Inflammatory macrophage treated with lipopolysaccharide for 4 hours (primary cell): ENCODE measurements at places on chromosomes 12 and 14.

DNA sequence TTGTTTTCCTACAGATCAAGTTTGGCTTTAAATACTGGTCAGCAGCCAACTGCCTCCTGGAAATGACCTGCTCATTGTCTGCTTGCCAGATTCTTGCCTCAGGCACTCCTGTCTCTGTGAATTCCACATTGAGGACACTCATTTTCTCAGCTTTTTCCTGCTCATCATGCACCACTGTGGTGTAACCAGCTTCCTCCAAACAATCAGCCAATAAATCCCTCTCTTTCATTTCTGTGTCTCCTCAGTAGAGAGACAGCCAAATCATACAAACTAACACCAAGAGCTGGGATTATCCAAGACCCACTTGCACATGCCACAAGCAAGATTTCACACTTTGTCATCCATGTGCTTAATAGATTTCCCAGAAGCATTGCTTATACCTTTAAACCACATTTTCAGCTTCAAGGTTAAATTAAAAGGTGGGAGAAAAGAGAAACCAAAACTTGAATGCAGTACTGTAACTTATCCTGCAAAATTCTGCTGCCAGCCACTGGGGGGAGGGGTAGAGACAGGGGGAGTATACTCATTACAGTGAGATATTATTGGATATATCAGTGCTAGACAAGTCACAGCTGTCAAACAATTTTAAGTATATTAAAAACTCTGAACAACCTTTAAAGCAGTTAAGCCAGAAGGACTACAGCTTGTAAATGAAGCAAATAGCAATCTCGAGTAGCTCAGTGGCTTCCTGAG, 105.0 kb downstream of the PPP2R5E start:
- DNase-seq = peak; percentile 85

DNA sequence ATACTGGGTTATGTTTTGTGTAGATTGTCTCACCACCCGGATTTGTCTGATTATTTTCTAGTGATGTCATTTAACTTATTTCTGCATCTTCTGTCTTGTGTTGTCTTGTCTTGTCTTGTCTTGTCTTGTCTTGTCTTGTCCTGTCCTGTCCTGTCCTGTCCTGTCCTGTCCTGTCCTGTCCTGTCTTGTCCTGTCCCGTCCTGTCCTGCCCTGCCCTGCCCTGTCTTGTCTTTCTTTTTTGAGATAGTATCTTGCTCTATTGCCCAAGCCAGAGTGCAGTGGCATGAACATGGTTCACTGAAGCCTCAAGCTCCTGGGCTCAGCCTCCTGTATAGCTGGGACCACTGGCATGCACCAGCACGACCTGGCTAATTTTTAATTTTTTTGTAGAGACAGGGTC, 25.6 kb downstream of the DERA start:
- no peak for DNase-seq

GRCh38 chr14:59057551-59057950, 130.9 kb upstream of the DAAM1 start:
- DNase-seq = no peak

GRCh38 chr12:52918351-52918750, 13.5 kb upstream of the KRT8 start:
- no peak for DNase-seq

GRCh38 chr14:85599939-85600338, 70.0 kb downstream of the FLRT2 start:
- peak; percentile 97 for DNase-seq

DNA sequence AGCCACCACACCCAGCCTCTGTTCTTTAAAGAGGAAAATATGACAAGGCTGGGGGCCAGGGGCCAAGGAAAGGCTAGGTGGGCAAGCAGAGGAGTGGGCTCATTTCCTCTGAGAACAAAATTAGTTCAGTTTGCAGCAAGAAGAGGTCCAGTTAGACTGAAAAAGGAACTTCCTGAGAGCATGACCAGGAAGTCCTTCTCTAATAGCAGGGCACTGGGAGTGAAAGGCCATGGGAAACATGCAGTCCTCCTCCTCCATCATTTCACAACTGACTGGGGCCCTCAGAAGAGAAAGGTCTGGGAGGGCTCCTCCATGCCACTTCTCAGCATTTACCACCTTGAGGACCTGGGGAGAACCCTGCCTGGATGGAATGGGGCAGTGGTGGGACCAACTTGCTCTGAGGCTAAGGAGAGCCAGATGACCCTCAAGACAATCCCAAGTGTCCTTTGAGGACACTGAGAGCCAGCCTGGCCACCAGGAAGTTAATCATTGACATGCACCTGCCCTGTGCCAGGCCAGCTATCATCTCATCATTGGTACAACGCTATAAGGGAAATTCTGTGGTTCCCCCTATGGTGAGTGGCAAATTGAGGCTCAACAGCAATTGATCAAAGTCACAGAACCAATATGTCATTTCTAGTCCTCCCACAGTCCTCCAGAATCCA, 2.0 kb downstream of the AQP2 start:
- peak; percentile 70 for DNase-seq

- no peak for DNase-seq
These were observed 78.7 kb downstream of the FZD10 start for GRCh38 chr12:130240831-130241590.

DNA sequence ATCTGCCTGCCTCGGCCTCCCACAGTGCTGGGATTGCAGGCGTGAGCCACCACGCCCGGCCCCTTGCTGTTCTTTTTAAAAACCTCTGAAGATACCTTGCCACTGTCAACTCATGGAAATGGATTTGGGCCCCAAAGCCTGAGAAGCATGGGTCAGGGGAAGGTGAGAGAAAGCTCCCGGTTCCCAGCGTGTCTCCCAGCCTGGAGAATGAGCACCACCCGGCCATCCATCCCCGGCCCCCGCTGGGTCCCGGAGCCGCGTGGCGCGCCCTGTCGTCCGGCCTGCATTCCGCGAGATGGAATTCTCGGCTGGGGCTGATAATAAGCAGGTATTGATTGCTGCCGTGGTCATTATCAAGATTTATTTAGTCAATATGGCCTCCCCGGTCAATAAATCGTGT, 126.5 kb upstream of the MYL2 start:
- DNase-seq = no peak

- DNase-seq = peak; percentile 6
These were observed 1.2 kb downstream of the GSC start for GRCh38 chr14:94768521-94769390.

- no peak for DNase-seq
These were observed 7.3 kb downstream of the KRT79 start for GRCh38 chr12:52826611-52827498.

DNA sequence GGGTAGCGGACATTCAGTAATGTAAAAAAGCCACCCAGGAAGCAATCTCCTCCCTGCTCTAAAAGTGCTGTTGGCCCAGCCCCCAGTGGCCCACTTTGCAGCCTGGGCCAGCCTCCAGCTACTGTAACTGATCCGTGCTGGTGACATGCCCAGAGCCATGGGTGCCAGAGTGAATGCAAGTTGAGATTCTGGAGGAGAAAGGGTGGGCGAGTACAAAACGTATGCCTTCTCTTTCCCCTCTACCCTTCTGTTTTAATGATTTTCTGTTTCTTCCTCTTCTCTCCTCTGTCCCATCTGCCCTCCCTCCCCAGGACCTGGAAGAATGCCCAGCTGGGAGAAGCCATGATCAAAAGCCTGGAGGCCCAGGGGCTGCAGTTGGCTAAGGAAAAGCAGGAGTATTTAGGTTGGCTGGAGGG, 16.9 kb downstream of the PLEKHD1 start:
- no peak for DNase-seq

- DNase-seq = peak; percentile 88
These were observed 8.6 kb downstream of the SLC25A29 start for GRCh38 chr14:100297320-100298300.

DNA sequence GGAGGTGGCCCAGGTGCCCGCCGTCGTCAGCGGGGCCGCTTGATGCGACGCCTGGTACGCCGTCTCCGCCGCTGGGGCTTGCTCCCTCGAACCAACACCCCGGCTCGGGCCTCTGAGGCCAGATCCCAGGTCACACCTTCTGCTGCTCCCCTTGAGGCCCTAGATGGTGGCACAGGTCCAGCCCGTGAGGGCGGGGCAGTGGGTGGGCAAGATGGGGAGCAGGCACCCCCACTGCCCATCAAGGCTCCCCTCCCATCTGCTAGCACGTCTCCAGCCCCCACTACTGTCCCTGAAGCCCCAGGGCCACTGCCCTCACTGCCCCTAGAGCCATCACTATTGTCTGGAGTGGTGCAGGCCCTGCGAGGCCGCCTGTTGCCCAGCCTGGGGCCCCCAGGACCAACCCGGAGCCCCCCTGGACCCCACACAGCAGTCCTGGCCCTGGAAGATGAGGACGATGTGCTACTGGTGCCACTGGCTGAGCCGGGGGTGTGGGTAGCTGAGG, 5.5 kb downstream of the LRP10 start:
- no peak for DNase-seq

DNA sequence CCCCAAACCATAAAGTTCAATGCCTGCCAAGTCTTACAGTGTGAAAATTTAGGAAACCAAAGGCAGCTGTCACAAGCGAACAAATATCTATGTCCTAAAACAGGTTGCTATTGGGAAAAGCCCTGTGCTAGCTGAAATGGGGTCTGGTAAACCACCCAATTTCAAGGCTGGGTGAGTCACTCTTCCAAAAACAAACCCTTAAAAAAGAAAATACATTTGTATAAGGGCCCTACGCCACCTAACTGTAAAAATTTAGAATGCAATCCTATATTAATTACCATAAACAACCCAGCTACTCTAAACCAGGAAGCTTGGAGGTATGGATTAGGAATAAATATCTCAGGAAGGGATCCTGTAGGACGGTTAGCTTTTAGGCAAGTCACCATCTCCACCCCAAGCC, 32.1 kb downstream of the PRMT8 start:
- no peak for DNase-seq

- no peak for DNase-seq
These were observed 2.2 kb upstream of the DAAM1 start for GRCh38 chr14:59186306-59186705.

DNA sequence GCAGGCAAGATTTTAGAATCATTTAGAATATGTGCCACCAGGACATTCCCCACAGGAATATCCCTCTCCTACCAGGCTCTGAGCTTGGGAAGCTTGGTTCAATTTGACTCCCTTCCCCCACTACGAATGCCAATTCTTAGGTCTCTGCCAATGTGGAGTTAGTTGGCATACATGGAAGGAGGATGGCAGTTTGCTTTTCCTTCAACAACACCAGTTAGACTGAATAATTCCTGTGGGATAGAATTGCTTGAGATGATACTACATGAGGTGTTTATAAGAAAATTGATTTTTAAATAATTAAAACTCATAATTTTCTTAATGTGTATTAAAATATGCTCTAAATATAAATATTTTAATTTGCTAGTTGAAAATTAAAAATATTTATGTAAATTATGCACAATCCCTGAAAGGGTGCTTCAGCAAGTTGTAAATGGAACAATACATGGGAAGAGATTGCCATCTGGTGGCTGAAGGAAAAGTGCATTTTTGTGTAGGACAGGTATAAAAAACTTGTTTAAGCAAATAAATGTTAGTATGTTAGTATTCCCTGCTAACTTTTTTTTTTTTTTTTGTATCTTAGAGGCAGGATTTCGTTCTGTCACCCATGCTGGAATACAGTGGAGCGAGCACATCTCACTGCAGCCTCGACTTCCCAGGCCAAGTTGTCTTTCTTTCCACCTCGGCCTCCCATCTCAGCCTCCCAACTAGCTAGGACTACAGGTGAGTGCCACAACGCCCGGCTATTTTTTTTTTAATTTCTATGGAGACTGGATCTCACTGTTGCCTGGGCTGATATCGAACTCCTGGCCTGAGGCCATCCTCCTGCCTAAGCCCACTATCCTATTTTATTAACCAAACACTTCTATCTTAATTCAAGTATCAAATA, 25.8 kb upstream of the STRAP start:
- peak; percentile 62 for DNase-seq

DNA sequence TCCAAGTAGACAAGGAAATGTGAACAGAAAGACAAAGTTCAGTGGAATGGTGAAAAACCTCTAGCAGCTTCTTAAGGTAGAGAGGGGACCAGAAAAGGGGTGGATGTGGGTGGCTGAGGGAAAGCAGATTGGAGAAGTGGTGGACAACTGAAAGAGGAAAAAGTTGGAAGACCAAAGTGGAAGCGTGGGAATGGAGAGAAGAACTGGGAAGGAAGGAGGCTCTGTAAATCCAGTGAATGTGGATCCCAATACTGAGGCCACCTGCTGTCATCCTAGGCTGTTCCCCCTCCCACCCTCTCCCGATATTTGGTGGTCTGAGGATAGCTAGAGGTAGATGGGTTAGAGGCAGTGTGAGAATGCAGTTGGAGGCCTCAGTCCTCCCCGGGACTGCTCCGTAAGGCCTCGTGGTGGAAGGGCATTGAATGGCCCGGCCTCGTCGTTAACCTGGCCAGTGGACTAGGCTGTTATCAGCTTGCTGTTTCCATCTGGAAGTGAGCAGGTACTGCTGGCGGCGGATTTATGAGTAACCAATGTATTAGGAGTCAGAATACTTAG, 822 bp upstream of the POU6F1 start:
- no peak for DNase-seq

GRCh38 chr12:39606712-39607423, 12.7 kb downstream of the ABCD2 start:
- DNase-seq = no peak

GRCh38 chr12:69921831-69922230, 96.8 kb downstream of the MYRFL start:
- no peak for DNase-seq

- no peak for DNase-seq
These were observed 109.1 kb downstream of the SEC23A start for GRCh38 chr14:38993981-38994380.

DNA sequence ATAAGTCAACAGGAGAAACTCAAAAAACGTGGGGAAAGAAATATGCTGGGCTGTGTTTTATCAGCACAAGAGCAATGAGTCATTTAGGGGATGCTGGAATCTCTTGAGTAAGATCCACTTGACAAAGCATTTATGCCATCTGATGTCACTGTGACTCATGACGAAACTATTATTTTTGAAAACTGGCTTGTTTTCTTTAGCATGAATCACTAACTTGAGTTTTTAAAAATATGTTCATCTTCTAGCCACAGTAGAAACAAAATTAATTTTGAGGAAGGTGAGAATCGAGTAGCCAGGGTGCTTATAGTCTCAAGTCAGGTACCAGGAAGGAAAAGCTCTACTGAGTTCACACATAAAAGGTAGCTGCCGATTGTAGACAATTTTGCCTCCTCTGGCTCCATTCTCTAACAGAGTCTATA, 456.2 kb upstream of the MGAT4C start:
- peak; percentile 36 for DNase-seq

GRCh38 chr12:19242581-19242980, 113.0 kb downstream of the PLEKHA5 start:
- DNase-seq = peak; percentile 70

- DNase-seq = no peak
These were observed 21.3 kb downstream of the BCL11B start for GRCh38 chr14:99250636-99251208.

- peak; percentile 48 for DNase-seq
These were observed 492.2 kb downstream of the APAF1 start for GRCh38 chr12:99137124-99137855.
